ENCODE measurements at places on chromosomes 12 and 14.

- no peak for DNase-seq
These were observed 10.2 kb downstream of the PLEKHA5 start for GRCh38 chr12:19139615-19140194.

DNA sequence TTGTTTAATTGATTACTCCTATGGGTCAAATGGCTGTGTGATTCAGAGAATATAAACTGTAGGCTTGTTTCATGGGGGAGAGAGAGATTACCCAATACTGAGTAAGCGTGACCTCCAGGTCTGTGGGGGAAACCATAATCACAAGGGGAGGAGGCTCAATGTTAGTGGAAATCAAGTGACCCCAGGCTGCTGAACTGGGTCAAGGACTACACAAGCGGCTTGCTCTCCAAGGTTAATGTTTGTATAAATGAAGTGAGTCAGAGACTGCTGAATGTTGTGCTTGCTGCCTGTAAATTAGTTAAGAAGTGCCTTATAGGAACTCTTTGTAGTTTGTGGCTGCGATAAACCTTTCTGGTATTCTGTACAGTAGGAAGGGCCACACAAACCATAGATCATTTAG, 479.7 kb downstream of the AACS start:
- DNase-seq, result no peak

DNA sequence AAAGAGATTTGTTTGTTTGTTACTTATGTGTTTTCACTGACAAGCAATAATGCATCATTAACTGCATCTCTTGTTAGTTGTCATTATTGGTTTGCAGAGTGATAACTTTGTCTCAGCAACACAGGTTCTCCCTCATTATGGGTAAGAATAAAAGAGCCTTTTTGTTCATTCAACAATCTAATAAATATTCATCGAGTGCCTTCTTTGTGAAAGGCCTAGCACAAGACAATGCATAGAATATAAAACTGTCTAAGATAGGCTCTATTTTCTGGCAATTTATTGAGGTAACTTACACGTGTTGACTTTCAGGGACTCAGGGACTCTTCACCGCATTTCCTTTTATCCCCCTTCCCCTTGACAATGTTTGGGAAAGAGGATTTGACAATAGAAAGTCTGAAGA, 95.5 kb upstream of the KRR1 start:
- DNase-seq, result no peak

DNA sequence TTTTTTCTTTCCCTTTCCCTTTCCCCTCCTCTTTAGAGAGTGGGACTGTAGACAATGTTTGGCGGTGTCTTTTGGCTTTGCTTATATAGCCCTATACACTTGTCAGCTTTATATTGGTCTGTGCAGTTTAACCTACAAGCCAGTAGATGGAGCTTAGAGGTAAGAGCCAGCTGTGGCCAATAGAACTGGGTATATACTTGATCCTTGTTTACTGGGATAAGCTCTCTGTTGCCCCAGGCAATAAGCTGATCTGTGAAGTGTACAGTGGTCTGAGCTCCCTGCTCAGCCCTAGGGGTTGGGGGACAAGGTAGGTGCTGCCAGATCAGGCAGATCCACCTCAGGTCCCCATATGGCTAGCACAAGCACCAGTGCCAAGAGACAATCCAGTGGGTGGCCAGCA, 434.1 kb downstream of the NOVA1 start:
- DNase-seq, result peak; percentile 19

GRCh38 chr12:34604631-34605509, 582.6 kb downstream of the ALG10 start:
- DNase-seq, result no peak

- no peak for DNase-seq
These were observed 1.4 kb upstream of the AKAP5 start for GRCh38 chr14:64463873-64464272.

- no peak for DNase-seq
These were observed 3.0 kb upstream of the GARIN2 start for GRCh38 chr14:67186172-67186768.

DNA sequence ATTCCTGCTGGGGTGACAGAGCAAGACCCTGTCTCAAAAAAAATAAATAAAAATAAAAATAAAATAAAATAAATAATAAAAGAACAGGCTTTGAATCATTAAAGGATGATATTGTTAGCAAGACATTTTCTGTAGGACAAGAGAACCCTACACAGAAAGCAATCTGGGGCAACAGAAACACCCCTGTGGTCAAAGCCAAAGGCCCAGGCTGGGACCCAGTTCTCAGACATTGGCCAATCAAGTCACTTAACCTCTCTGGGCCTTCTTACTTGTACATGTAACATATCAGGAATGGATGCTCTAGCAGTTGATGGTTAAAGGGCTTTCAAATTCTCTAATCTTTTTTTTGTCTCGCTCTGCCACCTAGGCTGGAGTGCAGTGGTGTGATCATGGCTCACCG, 35.5 kb upstream of the TESC start:
- no peak for DNase-seq

- DNase-seq, result no peak
These were observed 195.7 kb downstream of the TMEM117 start for GRCh38 chr12:44031472-44032185.

- no peak for DNase-seq
These were observed 140.5 kb downstream of the TSPAN9 start for GRCh38 chr12:3217683-3218079.

DNA sequence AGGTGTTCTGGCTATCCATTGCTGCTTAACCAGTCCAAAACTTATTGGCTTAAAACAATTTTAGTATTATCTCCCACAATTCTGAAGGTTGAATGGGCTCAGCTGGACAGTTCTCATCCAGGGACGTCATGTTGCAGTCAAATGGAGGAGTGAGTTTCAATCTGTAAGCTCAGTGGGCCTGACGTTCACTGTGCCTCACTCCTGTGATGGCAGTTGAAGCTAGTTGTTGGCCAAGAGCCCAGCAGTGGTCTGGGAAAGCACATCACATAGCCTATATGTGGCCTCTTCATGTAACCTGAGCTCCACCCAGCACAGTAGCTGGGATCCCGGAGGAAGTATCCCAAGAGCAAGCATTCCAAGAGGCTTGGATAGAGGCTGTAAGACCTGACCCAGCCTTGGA, 40.6 kb upstream of the CDKN3 start:
- DNase-seq, result no peak

DNA sequence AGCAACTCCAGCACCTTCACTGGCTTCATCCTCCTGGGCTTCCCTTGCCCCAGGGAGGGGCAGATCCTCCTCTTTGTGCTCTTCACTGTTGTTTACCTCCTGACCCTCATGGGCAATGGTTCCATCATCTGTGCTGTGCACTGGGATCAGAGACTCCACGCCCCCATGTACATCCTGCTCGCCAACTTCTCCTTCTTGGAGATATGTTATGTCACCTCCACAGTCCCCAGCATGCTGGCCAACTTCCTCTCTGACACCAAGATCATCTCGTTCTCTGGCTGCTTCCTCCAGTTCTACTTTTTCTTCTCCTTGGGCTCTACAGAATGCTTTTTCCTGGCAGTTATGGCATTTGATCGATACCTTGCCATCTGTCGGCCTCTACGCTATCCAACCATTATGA, 6.8 kb downstream of the OR11G2 start:
- DNase-seq, result no peak

DNA sequence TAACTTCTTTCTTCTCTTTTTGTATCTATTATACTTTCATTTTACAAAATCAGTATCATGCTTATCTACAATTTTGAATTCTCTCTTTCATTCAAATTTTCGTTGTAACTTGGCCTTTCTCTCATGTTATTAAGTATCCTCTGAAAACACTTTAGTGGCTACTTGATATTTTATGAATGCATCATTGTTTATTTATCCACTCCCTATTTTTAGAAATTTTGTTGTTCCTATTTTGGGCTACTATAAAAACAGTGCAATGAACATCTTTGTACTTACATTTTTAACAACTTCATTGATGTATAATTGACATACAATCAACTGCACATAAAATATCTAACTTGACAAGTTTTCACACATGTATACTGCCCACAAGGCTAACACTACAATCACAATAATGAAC, 44.0 kb upstream of the AMIGO2 start:
- no peak for DNase-seq

GRCh38 chr12:2678426-2678825, 116.3 kb upstream of the FKBP4 start:
- DNase-seq, result no peak

- DNase-seq, result no peak
These were observed 121.1 kb downstream of the ANO6 start for GRCh38 chr12:45336762-45337596.

DNA sequence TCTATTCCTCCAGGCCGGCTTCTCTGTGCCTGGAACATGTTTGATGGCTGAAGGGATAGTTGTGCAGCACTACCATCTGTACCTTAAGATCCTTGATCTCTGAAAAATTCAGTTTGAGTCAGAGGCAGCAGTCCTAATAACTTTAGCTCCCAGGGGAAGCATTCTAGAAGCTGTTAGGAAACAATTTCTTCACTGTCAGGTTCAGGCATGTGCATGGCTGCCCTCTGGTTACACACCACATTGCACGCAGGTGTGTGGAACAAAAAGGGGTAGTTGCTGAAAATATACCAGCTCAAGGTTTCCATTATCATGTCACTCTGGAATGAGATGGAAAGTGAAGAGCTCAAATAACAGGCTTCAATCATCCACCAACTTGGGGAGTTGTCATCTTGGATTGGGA, 80.1 kb downstream of the CHST11 start:
- DNase-seq, result no peak

All from GM03348 (cell line).